ENCODE measurements at places on chromosomes 4 and X. TPM values are rescaled to one million over a fixed set of nuclear protein-coding genes. Genes with fewer than 3 reads are reported as not detected.

CSAG3 gene
- total RNA-seq: not detected

GRCh38 chr4:26213317-26213716, 107.5 kb upstream of the RBPJ start:
- no peak for DNase-seq

GRCh38 chr4:23163647-23164436, 471.1 kb downstream of the GBA3 start:
- no peak for DNase-seq

GRCh38 chrX:19168609-19169008, 46.3 kb upstream of the ADGRG2 start:
- DNase-seq: no peak

- no peak for DNase-seq
Measured at GRCh38 chr4:4501679-4502078, 40.2 kb downstream of the STX18 start.

GRCh38 chr4:80259012-80259411, 7.5 kb upstream of the FGF5 start:
- no peak for DNase-seq

GRCh38 chr4:162015090-162015489, 148.7 kb downstream of the FSTL5 start:
- DNase-seq: no peak

TTC29 gene
- total RNA-seq: 0.50 TPM

PPP1R3F gene
- 22.5 TPM for total RNA-seq

DNA sequence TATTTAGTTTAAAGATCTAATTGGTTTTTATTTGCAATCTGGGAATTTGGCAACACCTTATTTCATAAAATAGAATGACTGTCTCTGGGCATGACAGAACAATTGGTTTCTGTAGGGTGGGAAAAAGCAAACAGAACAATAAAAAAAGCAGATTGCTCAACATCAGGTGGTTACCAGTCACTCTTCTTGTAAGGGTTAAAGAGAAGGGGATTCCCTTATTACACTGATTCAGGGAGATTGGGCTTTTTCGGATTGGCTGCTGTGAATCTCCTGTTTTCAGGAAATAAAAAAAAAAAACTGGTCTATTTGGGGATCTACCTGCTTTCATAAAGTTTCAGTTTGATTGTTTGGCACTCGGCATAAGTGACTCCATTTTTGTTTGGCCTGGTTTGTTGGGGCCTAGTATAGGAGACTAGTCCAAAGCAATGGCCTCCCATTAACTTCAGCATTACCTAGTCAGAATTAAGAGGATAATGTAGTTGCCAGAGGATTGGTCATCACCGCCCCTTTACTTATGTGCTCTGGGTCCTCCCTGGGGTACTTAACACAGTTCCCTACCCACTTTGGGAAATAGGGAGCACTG, 380.5 kb downstream of the IDS start:
- DNase-seq: no peak

GSX2 gene
- total RNA-seq: not detected

GRCh38 chrX:37753384-37753783, 26.5 kb upstream of the CYBB start:
- DNase-seq: no peak

- no peak for DNase-seq
Measured at GRCh38 chrX:45907786-45908185, 637.4 kb downstream of the ZNF674 start.

- no peak for DNase-seq
Measured at GRCh38 chrX:44261286-44261685, 82.2 kb downstream of the EFHC2 start.

DNA sequence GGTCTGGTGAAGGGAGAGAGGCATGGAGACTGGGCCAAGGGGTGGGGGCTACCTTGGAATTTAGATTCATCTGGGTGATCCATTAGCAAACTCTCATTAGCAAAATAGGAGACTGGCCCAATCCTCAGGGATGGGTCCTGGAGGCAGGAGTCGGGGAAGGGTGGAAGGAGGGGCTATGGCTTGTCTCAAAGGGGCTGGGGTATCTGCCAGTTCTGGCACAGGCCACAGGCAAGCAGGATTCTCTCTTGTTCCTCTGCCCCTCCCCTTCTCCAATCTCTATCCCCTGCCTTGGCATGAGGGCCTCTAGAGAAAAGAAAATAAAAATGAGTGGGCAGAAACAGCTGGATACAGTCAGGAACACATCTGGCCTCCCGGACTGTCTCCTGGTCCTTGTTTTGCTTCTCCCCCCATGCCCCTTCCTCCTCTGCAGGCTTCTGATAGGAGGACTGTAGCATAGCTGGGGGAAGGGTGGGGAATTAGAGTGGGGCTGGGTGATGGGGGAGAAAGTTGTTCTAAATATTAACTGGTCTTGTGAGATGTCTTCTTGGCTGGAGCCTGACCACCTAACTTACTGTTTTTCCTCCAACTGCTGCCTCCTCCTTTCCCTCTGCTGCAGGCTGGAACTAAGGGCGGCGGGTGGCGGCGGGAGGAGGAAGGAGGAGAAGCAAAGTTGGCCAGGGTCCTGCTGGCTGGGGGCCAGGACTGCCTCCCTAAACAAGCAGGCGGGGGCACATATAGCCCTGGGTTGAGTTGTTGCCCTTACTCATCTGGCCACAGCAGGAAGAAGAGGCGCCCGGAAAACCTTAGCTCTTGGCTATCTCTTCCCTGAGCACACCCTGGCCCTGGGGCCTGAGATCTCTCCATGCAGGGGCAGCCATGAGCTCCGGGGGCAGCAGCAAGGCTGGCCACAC, 53.3 kb upstream of the LAS1L start:
- peak; percentile 83 for DNase-seq

GRCh38 chr4:94595880-94596483, 144.2 kb downstream of the PDLIM5 start:
- DNase-seq: no peak

GRCh38 chr4:90025248-90025647, 101.9 kb upstream of the CCSER1 start:
- DNase-seq: no peak

DNA sequence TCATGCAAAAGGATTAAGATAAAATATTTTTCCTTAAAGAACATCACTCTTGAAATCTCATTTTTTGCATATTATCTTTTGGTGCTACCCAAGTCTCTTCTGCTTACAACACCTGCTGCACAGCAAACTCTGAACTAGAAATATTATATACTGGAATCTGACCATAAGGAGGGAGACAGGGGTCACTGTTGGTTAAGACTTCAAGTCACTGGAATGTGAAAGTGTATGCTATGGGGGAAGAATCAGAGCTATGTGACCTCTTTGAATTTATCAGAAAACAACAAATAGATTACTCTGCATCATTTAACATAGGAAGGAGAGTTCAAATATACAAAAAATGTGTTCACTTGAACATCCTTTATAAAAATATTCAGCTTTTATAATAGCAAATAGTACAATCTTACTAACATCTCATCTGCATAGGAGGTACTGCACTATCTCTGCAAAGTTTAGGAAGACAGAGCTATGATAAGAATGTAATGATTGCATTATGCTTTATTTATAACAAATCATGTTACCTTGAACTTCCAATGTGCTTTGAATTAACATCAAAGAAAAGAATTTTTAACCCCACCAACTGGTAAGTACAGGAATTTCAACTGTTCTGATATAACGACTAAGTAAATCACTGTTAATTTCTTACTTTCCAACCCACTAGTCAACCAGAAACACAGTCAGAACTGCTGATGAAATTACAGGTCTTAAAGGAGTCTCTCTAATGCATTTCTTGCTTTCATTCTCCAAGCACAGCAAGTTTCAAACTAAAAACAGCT, 69.8 kb downstream of the ZNF827 start:
- no peak for DNase-seq

DNA sequence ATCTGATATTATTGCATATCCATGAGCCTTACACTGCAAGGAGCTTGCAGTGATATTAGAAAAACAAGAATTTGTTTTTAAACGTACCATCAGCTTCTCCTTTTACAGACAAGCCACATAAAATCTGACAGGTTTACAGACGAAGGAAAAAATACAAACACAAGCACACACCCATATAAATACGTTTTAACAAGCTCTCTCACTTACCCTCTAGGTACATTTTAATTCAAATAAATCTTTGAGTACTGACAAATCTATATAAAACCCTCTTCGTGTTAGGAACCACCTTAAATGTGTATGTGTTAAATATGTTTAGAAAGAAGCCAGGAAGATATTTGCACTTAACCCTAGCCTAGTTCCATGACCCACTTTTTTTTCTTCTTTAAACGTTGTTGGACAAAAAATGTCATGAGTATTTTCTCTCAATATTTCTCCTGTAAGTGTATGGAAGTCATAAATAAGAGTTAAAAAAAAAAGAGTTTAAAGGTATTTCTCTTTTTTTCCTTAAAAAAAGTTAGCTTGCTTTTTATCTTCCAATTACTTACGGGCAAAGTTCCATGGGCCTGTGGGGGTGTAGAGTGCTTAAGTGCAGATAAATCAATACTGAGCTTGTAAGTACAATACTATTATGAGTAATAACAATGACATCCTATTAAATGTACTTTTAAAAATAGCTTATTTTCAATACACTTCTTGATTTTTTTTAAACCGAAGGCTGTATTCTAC, 1.5 kb downstream of the ARAP2 start:
- DNase-seq: no peak

DNA sequence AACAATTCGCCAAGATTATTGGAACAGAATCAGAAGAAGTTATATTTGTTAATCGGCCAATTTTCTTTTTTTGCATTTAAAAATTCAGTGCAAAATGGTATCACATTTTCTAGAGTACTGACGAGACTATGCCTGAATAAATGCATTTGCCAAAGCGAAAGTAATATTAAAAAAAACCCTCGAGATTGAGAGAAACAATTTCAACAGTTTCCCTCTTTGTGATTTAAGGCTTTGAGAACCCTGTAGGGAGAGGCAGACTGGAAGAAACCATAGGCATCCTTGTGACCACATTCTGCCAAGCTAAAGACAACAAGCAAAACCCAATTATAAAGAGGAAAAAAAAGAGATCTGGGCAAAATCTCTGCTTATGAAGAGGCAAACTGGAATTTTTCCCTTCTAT, 218.1 kb upstream of the GK2 start:
- DNase-seq: no peak

TAB3 gene
- total RNA-seq: 13.7 TPM

Measured in left cardiac atrium (tissue), 4 donors.